ENCODE measurements at places on chromosomes 16 and 17.

- DNase-seq: no peak
Observed at GRCh38 chr16:65114527-65114926, 7.3 kb downstream of the CDH11 start.

GRCh38 chr16:58497468-58497867, 2.5 kb upstream of the NDRG4 start:
- DNase-seq: no peak

GRCh38 chr17:55717898-55718735, 4.5 kb downstream of the TMEM100 start:
- no peak for DNase-seq

- DNase-seq: no peak
Observed at GRCh38 chr17:50043290-50044148, 12.4 kb upstream of the ITGA3 start.

DNA sequence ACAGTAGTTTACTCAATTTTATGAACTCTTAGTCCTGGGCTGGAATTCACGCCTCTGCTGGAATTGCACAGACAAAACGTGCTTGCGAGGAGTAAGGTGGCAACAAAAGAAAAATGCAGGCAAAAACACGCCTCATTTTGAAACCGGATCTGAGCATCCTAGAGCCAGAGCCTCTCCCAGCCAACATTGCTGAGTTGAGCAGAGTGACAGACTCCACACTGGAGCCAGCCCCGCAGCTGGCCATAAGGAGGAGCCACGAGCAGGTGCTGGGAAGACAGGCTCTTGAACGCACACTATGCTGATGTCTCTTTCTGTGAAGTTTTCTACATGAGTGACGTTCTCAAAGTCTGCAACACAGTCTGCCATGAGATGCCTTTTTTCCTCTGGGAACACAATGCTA, 14.6 kb upstream of the HSBP1 start:
- DNase-seq: no peak

DNA sequence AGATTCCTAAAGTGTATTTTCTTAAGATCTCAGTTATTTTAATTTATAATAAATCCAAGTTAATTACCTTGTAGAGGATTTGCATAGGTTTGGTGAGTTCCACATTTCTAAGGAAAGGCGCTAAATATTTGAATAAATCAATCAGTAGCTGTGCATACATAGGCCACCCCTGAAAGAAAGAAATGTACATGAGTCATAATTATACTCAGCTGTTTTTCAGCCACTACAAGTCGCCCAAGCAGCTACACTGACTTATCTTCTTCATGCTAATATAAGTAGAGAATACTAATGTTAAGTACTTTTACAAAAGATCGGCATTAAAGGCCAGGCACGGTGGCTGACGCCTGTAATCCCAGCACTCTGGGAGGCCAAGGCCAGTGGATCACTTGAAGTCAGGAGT, 14.9 kb downstream of the SETD6 start:
- no peak for DNase-seq

All from GM19239 (cell line).